ENCODE measurements at places on chromosomes 12 and 14. TPM values are rescaled to one million over a fixed set of nuclear protein-coding genes. Genes with fewer than 3 reads are reported as not detected.

VRTN gene
- total RNA-seq: not detected

LMNTD1 gene
- not detected for total RNA-seq

LGR5 gene
- 1.4 TPM for total RNA-seq

GPX2 gene
- 27.0 TPM for total RNA-seq

GYS2 gene
- not detected for total RNA-seq

ST8SIA1 gene
- 9.5 TPM for total RNA-seq

CAPRIN2 gene
- 14.1 TPM for total RNA-seq

IFT43 gene
- 18.1 TPM for total RNA-seq

DLK1 gene
- not detected for total RNA-seq

GPD1 gene
- total RNA-seq: 29.9 TPM

- no peak for DNase-seq
Measured at GRCh38 chr14:76375947-76376404, at the start of gene ESRRB. Gene ESRRB (plus strand): TSS chr14:76376137. CDS start chr14:76376402, 265 bp downstream.

DNA sequence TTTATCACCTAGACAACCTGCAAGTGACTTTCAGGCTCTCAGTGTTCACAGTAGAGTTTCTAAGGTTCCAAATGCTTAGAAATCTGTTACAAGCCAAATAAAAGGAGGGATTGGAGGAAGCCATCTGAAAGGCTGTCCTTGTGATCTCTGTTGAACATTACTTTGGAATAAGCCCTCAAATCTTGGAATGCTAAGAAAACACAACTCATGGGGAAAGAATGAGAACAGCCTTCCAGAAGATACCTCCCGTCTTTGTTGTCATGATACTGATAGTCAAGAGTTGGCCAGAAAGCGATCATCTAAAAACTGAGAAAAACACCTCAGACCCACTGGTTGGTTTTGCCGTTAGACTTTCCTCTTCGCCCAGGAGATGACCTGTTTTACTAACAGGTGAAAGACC is 44.4 kb upstream of the KCNK13 start:
- no peak for DNase-seq

GRCh38 chr12:93094988-93095737 is 166.1 kb upstream of the EEA1 start:
- no peak for DNase-seq

GRCh38 chr14:28088125-28088524 is 678.5 kb upstream of the FOXG1 start:
- no peak for DNase-seq

- DNase-seq: peak; percentile 85
Measured at GRCh38 chr12:6452245-6452943, 552 bp downstream of the TAPBPL start.

DNA sequence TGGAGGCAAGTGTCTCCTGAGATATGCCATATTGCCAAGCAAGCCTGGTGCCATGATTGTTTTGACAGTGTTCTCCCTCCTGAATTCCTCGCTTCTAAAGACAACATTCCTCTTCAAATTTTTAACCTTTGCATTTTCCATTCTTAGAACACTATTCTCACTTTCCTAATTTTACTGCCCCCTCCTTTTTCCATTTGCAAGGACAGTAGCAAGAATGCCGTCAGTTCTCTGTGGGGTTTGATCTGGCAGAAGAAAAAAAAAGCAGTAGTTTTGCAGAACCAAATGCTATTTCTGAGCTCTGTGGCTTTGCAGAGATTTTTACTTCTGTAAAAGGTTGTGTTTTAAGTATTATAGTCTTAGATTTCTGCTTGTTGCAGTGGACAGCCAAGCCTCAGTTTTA is 295.2 kb downstream of the NUAK1 start:
- DNase-seq: no peak

- DNase-seq: no peak
Measured at GRCh38 chr12:100445081-100445481, 28.6 kb upstream of the NR1H4 start.

GRCh38 chr14:64391113-64391725 is 3.1 kb downstream of the MTHFD1 start:
- no peak for DNase-seq

GRCh38 chr12:49635656-49636055 is 12.3 kb downstream of the PRPF40B start:
- DNase-seq: no peak
